ENCODE measurements at places on chromosomes 7 and 10.

- DNase-seq = no peak
Observed at GRCh38 chr10:93039110-93039509, 21.5 kb upstream of the CYP26C1 start.

DNA sequence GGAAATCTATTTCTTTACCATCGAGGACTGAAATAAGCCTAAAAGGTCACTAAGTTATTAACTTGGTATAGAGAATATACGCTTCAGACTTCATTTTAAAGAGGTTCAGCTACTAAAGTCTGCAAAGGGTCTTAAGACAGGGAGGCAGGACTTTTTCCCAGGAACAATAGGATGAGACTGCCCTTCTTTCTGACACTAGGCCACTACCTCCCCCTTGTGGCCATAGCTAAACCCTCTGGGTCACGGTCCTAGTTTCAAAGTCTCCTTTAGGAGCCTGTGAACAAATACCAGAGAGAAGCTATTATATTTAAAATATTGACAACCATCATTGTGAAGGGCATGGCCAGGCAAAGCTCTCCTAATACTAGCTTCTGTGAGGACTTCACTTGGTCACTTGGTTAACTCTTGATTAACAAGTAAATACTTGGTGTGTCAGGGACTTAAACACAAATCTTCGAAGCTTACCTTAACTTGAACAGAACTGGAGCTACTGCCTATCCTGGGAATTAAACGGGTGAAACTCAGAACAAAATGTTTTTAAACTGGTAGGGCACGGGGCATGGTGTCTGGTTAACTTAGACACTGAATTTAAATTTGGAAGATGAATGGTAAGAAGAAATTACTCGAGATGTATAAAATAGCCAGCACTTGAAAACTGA lies 75.6 kb downstream of the CCDC6 start:
- DNase-seq = peak; percentile 57

- DNase-seq = no peak
Observed at GRCh38 chr7:102393467-102393866, 2.7 kb upstream of the PRKRIP1 start.

DNA sequence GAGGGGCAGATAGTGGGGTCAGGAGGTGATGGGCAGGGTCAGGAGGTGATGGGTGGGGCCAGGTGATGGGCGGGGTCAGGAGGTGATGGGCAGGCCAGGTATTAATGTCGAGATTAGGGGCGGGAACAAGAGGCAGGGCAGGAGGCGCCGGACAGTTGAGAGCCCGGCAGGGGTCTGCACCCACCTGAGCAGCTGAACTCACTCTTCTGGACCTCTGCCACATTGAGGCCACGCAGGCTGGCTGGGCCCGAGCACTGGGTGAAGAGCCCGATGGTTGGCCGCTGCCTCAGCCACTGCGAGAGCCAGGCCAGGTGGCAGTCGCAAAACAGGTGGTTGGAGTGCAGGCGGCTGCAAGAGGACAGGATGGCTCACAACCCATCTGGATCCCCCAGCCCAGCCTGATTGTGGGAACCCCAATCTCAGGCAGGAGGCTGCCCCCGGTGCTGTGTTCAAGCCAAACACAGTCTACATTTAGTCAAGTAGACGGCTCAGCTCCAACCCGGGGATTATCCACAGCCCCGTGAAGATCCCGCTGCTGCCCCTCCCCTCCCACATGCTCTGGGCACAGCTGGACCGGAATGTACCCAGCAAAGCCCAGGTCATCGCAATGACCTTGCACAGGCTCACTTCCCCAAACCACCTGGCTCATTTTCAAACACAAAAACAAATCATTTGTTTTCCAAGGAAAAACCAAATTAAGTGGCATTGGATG lies 122.3 kb downstream of the SLIT1 start:
- no peak for DNase-seq

DNA sequence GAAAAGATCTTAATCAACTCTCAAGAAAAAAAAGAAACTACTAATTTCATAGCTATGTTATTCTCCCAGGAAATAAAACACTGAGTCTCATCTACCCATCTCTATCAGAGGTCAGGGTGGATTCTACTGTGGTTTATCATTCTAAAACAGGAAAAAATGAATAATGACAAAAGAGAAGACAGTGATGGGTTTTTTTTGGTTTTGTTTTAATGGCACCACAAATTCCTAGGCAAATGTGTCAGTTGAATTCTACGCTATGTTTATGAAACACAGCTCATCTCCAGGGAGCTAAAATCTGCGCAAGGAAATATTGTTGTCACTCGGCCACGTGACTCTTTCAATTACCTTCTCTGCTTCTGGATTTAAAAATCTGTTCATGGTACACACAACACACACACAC lies 393.4 kb upstream of the SORCS1 start:
- no peak for DNase-seq

- DNase-seq = no peak
Observed at GRCh38 chr10:65341323-65341925, 1584.4 kb upstream of the LRRTM3 start.

GRCh38 chr7:138729444-138729843 lies 28.3 kb upstream of the SVOPL start:
- no peak for DNase-seq

GRCh38 chr10:34047389-34047788 lies 712.9 kb upstream of the NRP1 start:
- no peak for DNase-seq
